ENCODE measurements at places on chromosomes 1 and 21.

DNA sequence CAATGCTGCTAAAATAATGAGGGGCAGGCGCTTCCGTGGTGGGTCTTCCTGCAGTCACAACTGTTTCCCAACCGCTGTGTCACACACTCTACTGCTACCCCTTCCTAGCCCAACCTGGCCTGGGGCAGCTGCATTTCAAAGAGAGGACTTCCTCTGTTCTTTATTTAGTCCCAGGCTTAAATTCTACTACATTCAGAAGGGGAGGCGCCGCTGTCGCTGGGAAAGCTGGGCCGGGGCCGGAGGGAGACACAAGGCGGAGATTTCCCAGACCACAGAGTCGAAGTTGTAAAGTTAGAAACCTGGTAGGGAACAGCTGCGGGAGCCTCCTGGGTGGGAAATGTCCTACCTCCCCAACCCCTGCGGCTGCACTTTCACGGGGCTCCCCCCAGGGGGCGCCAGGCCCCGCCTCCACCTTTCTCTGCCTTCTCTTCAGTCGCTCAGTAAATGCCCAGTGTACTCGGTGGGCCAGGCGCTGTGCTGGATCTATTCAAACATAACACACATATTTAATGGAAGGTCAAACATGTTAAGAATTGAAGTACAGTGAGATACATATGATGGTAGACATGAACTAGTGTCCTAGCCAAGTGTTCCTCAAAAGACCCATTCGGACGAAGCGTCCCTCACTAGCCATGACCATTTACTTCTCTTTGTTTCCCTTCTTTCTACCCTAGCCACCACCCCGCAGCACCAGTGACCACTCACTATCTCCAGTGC, 23.1 kb downstream of the DYRK3 start:
- peak; percentile 20 for DNase-seq

DNA sequence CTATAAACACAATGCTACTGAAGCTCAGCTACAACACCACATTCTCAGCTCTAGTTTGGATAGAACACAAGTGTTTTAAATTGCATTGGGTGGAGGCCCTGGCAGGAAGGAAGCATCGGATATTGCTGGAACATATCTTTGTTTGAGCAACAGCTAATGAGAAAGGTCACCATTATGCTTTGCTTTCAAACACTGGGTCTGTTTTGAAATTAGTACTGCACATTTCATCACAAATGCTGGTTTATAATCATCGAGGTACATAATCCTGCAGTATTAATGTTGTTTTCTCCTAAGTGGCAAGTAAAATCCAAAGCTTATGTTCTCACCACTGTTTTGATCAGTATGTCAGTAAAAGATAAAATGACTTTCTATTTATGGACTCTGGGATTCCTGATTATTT, 61.5 kb upstream of the ARHGAP29 start:
- DNase-seq: no peak

- peak; percentile 79 for DNase-seq
Observed at GRCh38 chr1:58874757-58875755, 91.2 kb upstream of the JUN start.

DNA sequence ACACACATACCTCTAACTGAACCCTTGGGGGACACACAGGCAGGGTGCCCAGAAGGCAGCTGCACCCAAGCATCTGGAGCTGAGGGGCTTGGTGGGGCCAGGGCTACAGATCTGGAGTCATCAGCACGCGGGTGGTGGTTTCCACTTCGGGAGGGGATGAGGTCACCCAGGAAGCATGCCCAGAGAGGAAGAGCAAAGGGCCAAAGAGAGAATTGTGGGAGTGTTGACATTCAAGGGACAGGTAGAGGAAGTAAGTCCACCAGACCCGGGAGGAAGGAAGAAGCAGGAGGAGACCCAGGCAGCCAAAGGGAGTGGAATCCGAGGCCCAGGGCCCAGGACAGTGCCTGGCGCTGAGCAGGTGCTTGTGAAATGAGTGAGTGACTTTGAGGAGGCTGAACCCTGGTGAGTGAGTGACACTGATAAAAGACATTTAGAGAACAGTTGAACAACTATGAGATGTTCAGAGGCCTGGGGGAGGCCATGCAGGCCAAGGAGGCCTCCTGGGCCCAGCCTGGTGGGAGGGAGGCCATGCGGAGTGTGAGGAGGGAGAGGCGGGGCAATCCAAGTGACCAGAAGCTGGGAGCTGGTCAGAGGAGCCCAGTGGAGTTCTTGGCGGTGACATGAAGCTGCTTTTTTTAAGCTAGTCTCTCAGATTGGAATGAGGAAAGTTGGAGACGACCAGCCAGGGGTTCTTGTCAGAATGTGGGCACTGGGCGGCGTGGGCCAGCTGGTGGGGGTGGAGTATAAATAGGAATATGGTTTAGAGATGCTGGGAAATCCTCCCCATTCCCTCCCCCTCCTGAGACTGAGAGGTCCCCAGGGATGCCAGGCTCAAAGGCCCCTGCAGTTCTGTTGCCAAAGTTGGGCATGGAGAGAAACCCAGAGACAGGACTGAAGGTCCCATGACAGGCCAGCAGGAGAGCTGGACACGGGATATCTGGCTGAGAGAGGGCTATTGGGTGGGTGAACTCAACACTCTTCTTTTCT, 7.9 kb downstream of the CDK18 start:
- DNase-seq: peak; percentile 22

GRCh38 chr1:98496256-98496995, 165.1 kb upstream of the SNX7 start:
- no peak for DNase-seq

- DNase-seq: no peak
Observed at GRCh38 chr1:183810756-183811544, 6.0 kb downstream of the RGL1 start.

- DNase-seq: no peak
Observed at GRCh38 chr1:230280906-230281413, 145.2 kb downstream of the PGBD5 start.

DNA sequence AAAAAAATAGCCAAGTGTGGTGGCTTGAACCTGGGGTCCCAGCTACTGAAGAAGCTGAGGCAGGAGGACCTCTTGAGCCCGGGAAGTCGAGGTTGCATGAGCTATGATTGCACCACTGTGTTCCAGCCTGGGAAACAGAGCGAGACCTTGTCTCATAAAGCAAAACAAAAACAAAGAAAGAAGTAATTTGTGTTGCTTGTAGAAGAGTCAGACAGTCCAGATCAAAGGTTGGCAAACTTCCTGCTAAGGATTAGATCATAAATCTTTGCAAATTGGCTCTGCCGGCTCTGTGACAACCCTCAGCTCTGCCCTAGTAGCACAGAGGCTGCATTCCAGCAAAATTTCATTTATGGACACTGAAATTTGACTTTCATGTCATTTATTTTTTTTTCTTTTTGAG, 19.0 kb upstream of the MFN2 start:
- DNase-seq: no peak

DNA sequence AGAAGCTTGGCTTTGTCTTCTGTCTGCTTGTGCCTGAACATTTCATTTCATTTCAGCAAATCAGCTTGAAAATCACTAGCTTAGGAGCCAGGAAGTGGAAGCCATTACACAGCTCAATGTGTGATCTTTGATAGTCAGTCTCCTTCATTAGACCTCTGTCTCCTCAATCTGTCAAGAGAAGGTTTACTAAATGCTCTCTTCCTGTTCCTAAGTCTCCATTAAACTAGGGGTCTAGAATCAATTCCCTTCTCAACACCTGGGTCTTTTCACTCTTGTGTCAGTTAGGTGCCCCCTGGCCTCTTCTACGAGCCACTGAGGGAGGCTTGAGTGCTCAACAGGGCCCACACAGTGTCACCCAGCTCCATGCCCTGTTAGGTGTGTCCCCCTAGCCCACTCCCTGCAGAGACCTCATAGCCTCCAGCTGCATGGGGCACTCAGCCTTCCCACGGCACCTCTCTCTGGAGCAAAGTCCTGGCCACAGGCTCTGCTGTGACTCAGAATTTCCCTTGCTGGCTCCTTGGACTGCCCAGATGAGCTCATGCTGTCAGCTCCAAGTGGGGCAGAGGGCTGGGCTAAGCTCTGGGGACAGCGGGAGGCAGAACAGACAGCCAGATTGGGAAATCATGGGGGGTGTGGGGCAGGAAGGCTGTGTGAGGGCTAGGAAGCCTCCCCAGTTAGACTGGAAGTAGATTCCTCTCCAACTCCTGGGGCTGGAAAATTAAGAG, 115.7 kb upstream of the IPO9 start:
- no peak for DNase-seq

GRCh38 chr1:28249866-28250295, 9.4 kb upstream of the SESN2 start:
- DNase-seq: no peak

GRCh38 chr1:183520379-183520778, 48.1 kb downstream of the SMG7 start:
- no peak for DNase-seq

DNA sequence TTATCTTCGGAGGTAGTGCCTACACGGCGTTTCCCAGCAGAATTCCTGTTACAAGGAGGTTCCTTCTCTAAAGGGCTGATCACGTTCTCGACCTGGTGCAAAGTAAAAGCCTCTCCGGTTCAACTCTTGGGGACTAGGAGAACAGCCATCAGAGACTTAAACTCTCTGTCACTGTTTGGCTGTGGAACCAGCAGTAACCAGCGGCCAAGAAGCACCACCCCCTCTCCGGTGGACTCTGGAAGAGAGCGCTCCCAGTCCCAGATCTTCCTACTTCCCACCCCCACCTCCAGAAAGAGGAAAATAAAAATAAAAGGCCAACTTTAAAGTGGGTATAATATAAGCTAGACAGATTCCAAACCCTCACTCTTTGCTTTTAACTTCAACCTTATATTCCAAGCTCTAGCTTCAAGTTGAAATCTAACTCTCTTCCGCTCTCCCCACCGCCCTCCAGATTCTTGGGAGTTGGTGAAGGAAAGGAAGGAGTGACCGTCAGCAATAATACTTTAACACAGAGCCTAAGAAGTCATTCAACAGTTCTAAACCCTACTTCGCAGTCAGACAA, 2.9 kb downstream of the BRINP3 start:
- no peak for DNase-seq

DNA sequence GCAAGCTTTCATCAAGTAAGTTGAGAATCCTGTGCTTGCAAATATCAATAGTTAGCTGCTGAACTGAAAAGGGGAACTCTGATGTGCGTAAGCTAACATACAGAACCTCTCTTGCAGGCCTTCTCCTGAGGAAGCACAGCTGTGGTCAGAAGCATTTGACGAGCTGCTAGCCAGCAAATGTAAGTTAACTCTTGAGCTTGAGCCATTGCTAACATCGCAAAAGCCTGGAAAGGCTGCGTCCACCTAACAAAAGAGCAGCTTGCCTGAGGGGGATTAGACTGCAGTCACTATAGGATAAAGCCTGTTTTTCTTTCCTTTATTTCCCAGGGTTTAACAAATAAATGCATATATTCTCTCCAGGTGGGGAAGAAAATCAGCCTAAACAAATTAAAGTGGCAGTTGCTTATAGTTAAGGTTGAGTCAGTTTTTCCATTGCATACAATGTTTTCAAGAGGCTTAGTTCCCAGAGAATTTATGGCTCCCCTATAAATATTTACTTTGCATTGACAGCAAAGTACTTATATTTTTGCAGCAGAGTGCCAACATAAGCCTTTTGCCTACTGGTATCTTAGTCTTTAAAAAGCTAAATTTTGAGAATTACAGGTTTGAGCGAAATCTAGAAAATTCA, 1.5 kb downstream of the RGS2 start:
- DNase-seq: no peak

DNA sequence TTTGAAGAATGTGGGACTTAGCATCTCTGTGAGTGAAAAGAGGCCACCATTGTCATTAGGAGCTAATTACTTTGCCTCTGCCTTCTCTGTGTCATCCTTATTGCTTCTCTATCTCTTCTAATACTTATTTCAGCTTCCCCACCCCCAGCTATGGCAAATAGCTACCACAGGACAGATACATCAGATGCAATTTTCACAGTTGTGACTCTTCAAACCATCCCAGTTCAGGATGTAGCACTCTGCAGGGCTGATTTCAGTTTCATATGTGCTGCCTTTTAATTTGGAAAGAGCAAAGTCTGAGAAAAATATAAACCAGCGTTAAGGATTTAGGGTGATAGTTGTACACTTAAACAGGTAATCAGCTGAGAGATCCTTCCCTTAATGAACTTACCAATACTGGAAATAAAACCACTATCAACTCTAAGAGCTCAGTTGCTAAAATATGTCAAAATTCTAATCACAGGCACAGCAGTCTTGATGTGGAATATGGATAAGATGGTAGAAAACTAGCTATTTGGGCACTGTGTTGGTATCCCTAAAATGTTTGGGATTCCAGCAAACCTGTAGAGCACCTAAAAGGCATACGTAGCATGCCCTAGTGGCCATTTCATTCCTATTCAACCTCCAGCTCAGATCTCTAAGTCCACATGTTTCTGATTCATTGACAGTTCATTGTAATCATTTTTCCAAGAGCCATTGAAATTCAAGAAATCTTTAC, 148.4 kb downstream of the SYT2 start:
- no peak for DNase-seq

DNA sequence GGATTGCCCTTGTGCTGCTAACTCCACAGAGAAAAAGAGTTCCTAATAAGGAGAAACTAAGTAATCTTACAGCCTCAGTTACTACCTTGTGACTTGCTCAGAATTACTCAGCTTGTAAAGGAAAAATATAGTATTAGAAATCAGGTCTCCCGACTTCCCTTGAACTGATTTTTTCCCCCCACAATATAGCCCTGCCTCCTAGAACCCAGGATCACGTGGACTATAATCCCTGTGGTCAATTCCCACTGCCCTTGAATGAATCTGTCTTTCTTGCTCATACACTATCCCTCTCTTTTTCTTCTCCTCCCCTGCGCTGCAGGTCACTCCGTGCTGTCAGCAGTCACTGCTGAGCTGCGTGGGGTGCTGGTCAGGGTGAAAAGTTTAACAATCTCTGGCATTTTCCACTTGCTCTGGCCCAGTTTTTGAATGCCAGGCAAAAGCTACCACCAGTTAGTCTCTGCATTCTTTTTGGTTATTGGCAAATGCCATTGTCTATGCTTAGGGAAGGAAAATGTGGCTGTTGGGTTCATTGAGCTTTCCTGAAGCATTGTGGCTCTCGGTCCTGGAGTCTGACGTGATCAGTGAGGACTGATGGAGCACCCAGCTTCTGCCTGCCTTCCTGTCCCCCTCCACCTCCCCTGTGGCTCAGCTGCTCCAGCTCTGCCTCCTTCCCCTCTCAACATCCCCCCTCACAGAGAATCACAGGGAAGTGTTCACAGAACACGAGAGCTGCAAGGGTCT, 1.9 kb upstream of the MYOC start:
- no peak for DNase-seq

GRCh38 chr1:63674238-63674864, 81.1 kb downstream of the PGM1 start:
- no peak for DNase-seq

GRCh38 chr1:11680270-11681070, 478 bp downstream of the MAD2L2 start:
- no peak for DNase-seq

- peak; percentile 2 for DNase-seq
Observed at GRCh38 chr1:63615768-63616420, 22.7 kb downstream of the PGM1 start.

- no peak for DNase-seq
Observed at GRCh38 chr1:77900687-77901293, 12.4 kb downstream of the NEXN start.

GRCh38 chr1:32894019-32894600, 7.1 kb downstream of the TMEM54 start:
- no peak for DNase-seq

All from NCI-H1092 (cell line).